Stimulated activated CD4-positive, alpha-beta T cell treated with anti-CD3 and anti-CD28 coated beads, Interleukin-2, amount 100 ng/mL, for 4 hours (primary cell): ENCODE measurements at places on chromosomes 13 and 19.
A peak's percentile ranks its signal among the peaks of the same experiment; 100 is the strongest.

DNA sequence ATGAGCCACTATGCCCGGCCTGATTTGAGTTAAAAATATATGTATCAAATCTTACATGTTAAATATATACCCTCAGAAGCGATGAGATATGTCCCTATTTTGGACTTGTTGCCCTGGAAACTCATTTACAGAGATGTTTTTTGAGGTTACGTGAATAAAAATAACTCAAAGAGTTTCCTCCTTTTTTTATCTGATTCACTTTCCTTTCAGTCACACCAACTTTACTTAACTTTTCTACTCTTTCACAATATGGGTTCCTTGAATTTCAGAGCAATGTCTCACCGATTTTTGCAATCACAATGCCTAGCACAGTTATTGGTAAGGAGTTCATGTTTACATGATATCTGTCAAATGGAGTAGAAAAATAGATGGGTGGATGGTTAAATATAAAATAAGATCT is 2.3 kb downstream of the OR7C2 start:
- DNase-seq, result no peak

DNA sequence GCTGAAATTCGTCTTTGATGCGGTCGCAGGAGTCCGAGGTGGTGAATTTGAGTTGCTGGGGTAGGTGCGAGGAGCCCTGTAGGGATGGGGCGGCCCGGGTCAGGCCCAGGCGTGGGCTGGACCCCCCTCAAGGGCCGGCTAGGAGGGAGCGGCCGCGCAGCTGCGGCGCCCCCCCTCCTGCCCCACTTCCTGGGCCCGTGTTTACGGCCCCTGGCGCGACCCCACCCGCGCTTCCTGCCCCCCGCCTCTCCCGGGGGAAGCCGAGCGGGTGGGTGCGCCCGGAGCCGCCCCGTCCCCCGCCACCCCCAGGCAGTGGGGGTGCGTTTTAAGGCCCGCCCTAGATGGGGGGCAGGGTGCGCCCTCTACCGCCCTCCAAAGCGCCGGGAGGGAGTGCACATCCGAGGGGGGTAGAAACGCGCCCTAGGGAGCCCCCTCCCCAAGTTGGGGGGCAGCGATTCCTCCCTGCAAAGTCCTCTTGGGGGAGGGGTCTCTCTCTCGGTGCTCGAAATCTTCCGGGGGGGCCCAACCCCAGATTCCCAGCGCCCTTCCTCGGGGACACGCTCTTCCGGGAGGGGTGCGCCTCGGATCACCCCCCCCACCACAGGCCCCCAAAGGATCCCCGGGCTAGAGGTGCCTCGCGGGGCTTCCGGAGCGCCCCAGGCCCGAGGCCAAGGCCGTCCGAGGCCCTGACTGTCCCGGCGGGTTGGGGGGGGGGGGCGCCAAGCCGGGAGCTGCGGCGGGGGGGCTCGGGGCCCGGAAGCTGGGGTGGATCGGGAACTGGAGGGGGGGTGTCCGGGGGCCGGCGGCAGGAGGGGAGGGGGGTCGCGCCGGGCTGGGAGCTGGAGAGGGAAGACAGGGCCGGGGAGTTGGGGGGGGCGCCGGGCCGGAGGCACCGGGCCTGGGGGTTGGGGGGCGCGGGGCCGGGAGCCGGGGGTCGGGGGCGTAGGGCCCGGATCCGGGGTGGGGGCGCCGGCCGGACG is 823 bp downstream of the TLE5 start:
- DNase-seq, result peak; percentile 71

GRCh38 chr13:49739498-49740187 is 48.4 kb upstream of the EBPL start:
- DNase-seq, result no peak

DNA sequence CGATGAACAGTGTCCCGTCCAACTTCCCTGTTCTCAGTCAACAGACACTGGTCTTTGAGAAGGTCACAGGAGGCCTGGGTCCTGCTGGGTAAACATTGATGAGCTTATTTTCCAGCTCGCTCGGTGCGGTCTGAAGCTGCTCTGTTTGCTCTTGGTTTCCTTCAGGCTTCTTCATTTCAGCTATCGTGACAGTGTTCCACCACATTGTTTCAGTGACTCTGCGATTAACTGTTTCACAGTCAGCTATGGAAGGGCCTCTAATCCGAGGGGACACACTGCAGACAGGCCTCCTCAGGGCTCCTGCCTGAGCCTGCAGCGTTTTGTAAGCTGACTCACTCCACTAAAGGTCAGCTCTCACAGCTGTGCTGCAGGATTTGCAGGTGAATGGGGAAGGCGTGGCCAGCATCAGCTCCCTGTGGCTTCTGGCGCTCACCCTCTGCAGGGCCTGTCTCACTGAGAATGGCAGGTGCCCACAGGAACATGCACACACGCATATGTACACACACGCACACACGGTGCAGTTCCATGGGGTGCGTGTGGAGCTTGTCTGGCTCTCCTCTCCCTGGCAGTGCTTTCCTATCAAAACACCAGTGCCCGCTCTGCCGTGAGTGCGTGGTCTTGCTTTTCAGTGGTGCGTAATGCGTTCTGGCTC is 62.9 kb upstream of the MCF2L start:
- no peak for DNase-seq

DNA sequence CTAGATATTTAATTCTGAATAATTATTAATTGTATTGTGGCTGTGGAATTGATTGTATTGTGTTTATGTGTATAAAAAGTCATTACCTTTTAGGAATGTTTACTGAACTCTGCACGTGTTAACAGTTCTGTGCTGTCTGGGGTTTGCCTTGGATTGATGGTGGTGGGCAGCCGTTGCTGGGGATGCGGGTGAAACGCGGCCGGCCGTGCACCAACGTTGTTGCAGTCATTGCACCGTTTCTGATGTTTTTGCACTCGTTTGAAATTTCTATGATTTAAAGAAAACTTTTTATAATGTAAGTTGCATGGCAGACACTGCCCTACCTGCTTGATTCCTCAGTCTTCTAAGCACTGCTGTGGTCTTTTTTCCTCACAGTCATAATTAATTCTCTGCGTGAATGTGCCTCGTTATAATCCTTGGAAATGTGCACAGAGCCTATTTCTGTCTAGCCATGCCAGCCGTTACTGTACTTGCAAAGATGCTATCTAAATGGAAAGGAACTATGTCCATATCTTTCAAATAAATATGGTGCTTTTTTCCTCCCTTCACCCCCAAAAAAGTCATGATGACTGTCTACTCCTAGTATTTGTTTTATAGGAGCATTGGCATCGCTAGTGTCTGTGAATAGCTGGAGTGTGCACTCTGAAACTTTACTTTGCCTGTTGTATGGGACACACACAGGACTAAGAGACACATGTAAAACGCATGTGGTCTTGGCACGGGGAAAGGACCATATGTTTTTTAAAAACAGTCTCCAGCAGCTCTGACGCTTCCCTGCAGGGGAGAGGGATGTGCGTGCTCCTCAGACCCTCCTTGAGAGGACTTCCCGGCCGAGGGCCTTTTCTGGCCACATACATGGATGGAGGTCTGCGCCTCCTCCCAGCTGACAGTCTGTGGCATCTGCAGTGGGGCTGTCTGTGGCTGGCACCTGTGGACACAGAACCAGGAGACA is 40.7 kb upstream of the MCF2L start:
- DNase-seq, result no peak

- DNase-seq, result no peak
Observed at GRCh38 chr13:94731028-94731427, 18.7 kb upstream of the SOX21 start.

GRCh38 chr13:28601581-28601980 is 57.3 kb upstream of the POMP start:
- DNase-seq, result no peak

DNA sequence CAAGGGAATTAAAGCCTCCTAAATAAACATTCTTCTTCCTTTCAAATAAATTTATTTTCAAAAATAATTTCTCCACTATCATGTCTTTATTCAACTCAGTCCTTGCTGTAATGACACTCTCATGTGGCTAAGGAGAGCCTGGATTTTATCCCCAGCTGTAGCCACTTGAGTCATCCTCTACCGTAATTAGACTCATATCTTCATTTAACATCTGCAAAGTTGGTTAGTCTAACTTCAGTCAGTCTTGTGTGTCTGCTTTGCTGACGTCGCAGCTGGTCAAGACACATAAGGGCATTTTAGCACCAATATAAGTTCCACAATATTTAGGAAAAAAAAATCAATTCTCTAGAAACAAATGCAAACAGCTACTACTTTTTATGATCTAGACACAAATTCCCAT is 776.4 kb upstream of the ATXN8OS start:
- DNase-seq, result no peak

DNA sequence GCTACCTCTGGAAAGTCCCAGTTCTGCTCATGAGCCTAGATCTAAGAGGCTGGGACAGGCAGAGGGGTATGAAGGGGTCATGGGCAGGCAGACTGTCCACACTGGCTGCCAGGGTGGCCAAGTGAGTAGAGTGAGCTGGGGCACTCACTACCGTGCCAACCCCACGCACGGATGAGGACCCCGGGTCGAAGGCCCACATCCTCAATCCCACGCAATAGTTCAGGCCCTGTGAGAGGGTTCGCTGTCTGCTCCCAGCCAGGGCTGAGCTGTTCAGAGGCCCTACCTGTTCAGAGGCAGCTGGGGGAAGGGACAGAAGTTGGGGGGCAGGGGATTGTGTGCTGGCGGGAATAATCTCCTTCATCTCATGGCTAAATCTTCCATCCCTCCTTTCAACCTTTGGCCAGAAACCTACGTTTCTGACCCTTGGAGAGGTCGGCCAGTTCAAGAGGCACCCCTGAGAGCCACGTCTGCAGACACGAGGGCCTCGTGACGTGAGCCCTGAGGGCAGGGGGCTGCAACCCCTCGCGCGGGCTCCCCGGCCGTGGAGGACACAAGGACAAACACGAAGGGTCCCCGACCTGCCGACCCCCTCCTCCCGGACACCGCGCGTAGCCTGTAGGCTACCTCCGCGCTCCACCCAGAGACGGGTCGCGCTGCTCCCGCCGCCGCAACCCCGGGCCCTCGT is 1.0 kb upstream of the RPS5 start:
- DNase-seq, result no peak

GRCh38 chr13:41561170-41561569 is 103.8 kb downstream of the RGCC start:
- DNase-seq, result no peak

GRCh38 chr13:33911521-33911920 is 93.6 kb downstream of the RFC3 start:
- no peak for DNase-seq

- DNase-seq, result no peak
Observed at GRCh38 chr13:33347861-33348260, 62.3 kb upstream of the STARD13 start.

GRCh38 chr13:28628241-28628640 is 30.7 kb upstream of the POMP start:
- DNase-seq, result no peak

- DNase-seq, result no peak
Observed at GRCh38 chr19:41551212-41551610, 24.8 kb upstream of the CEACAM21 start.

- no peak for DNase-seq
Observed at GRCh38 chr13:110387451-110388107, 80.5 kb downstream of the COL4A2 start.

DNA sequence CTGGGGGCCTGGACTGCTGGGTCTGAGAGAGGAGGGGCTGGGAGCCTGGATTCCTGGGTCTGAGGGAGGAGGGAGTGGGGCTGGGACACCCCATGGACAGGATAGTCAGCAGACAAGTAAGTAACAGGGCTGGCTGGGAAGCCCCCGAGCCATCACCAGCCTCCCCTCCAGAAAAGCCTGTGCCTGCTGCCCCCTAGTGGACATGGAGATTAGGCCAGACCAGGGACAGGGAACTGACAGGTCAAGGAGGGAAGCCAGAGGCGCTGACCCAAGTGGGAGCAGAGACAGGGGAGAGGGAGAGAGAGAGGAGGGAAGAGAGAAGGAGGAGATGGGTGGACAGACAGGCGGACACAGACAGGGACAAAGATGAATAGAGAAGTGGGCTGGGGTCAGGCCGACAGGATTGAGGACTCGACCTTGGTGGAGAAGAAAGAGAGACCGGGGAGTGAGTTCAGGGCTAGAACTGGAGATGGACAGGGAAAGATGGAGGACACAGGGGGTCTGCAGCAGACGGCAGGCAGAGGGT is 6.7 kb upstream of the ERFL start:
- DNase-seq, result peak; percentile 68

DNA sequence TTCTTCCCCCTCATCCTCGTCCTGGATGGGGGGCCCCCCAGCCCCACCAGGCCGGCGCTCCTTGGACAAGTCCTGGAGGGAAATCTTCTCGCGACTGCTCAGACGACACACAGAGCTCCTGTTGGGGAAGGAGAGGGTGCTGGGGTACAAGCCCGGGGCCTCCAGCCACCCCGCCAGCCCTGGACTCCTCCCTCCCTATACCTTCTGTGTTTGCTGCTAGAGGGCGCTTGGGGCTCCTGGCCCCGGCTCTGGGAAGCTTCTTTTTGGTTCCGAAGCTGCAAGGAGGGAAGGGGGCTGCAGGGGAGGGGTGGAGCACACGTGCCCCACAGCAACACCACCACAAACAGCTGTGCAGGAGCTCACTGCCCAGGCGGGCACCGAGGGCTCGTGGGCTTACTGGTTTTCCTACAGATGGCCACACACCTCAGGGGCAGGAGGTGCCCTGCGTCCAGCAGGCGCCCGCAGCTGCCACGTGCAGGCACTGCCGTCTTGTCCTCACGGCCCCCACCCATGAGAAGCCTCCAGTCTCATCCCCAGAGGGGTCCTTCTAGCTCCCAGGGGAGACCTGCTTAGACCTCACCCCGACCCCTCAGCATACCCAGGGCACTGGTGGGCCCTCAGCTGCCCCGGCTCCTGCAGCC is 20.5 kb downstream of the EPS8L1 start:
- no peak for DNase-seq

- no peak for DNase-seq
Observed at GRCh38 chr13:111259058-111259457, 61.4 kb upstream of the TEX29 start.

GRCh38 chr19:48561412-48561811 is 9.4 kb downstream of the SULT2B1 start:
- no peak for DNase-seq

DNA sequence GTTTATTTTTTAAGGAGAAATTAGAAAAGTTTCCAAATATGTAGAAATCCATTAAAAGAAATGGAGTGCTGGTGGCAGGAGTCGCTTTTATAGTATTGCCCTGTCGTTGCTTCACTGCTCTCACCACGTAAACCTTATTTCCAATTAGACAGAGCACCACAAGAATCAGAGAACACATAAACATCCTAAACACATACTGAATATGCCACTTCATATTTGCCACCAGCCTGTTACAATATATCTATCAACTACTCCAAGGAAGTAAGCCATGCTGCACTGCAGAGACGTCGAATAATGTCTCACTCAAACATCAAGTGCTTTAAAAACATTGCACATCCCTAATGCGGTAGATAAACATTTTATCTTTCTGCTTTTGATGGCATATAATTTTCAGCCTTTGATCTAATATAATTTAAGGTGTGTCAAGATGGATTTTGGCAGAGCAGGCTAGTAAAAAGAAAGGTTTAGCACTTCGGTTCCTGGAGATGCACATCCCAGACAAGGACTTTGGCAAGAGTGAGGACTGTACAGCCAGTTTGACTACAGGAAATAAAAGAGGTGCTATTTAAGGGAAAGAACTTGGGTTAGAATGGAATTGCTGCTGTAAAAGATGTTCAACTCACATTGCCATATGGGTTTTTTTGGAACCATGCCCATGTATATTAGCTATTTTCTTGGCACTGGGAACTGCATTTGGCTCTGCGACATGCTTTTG is 932.3 kb downstream of the EFNB2 start:
- no peak for DNase-seq
